Stimulated activated CD4-positive, alpha-beta T cell treated with anti-CD3 and anti-CD28 coated beads, Interleukin-12 subunit alpha, Interleukin-12 subunit beta, amount 100 ng/mL, for 48 hours (primary cell): ENCODE measurements at places on chromosomes 5 and 9.
A peak's percentile ranks its signal among the peaks of the same experiment; 100 is the strongest.

DNA sequence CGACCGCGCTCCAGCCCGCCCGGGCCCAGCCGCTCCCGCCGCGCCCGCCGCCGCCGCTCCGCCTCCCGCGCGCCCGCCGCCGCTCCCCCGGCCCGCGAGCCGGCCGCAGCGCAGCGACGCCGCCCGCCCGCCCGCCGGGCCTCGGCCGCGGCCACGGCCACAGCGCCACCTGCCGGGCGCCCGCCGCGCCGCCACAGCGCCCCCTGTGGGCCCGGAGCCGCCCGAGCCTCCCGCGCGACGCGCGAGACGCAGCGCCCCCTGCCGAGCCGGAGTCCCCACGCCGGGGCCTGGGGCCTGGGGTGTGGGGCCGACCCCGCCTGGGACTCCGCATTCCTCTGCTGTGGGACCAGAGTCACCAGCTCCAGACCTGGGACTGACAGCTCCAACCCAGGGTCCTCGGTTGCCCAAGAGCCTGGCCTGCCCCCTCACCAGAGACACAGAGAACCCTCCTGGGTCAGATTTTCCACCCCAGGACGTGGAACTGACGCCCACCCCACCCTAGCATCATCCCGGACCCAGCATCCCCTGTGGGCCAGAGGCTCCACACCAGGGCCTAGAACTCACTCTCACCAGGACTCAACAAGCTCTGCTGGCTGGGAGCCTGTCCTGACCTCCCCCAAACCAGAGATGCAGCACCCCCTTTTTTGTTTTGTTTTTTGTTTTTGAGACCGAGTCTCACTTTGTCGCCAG, at the start of gene RAPGEF1:
TSS of gene RAPGEF1 (minus strand) at position 118 of the 690 bp plus-strand sequence. CDS start 246 bp downstream, outside the sequence.
- DNase-seq: peak; percentile 83

GRCh38 chr5:1057485-1058082, 49.0 kb downstream of the NKD2 start:
- DNase-seq: no peak

- DNase-seq: no peak
Observed at GRCh38 chr5:35461530-35461929, 156.1 kb upstream of the SPEF2 start.

- DNase-seq: no peak
Observed at GRCh38 chr5:116379306-116379705, 195.3 kb downstream of the SEMA6A start.

DNA sequence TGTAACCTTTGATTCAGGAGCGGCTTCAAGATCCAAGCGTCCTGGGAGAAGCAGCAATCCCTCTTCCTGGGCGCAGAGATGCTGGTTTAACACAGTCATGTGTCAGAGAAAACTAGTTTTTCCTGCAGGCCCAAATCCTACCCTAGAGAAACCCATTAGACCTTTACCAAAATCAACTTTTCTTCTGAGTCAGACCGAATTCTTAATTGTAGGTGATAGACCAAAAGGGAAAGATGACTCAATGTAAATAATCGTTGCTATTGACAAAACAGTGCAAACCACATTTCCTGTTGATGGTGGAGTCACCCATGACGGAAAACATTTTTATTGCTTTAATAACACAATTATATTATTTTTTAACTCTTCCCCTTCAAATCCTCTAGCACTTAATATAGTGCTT, 40.1 kb downstream of the SLC1A1 start:
- DNase-seq: no peak
